ENCODE measurements at places on chromosomes 16 and 17.

DNA sequence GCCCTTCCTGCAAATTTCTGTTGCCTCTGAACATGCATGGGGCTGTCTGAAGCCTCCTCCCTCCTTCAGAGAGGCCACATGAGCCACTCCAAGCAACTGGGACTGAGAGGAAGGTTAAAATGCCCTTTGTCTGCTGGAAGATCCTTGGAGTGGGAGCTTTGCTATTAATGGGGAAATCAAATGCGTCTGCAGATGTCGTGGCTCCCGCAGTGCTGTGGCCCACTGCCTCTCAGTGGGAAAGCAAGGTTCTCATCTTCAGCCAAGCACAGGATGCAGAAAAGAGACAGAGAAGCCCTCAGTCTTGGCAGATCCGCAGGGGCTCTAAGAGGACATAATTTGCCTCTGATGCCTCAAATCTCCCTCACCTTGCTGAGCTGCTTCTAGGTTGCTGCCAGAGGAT lies 34.8 kb downstream of the PEMT start:
- DNase-seq, result no peak

DNA sequence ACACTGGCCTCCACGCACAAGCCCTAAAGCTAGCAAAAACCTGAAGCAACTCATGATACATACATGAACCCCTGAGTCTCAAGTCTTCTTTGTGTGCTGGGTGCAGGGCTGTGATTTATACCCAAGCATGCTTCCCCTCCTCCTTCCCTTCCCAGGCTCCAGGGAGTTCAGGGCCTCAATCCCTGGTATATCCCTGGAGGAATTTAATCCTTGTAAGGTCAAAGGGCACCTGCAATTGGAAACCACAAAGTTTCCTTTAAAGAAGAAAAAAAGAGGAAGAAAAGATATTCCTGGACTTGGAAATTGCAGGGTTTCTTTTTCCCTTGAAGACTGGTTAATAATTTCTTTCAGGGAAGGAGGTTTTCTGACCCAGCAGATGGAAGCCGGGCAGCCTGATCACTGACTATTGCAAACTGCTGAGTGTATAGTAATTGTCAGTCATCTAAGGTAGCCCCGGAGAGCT lies 182.3 kb downstream of the AATF start:
- DNase-seq, result no peak

DNA sequence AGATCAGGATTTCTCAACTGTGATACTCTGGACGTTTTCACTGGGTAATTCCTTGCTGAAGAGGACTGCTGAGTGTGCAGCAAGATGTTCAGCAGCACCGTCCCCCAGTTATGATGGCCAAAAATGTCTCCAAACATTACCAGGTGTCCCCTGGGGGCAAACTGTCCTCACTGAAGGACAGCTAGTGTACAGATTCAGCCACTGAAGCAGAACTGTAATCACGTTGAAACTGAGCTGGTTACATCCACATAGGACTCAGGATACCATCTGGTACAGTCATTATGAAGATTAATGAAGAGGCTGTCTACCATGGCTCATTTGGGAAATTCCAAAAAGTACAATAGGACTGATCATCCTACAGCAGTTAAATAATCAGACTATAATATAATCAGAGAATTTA lies 43.3 kb upstream of the GINS3 start:
- no peak for DNase-seq

DNA sequence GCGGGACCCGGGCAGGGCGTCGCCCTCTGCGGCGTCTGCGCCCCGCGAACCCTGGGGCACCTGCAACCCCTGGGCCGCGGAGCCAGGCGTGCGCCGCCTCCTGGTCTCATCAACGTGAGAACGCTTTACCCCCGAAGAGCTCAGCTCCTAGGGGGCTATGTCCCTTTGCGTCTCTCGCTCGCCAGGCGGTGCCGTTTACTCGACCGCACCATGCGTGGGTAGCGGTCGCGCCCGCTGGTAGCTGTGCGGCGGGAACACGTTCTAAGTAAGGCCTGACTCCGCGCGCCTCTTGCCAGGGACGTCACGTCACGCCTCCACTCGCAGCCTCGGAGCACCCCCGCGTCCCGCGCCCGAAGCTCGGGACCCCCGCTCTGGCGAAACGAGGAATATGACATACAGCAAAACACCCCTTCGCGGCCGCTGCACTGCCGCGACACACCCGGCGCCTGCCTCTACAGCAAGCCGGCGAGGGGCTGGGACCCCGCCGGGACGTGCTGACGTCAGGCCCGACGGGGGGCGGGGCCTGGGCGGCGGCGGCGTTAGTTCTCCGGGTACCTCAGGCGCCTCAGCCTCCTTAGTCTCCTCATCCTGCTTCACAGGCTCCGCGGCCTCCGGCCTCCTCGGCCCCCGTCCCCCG lies at the start of gene RAB11FIP3:
RAB11FIP3 (plus strand) TSS at position 568 of the 637 bp plus-strand sequence. CDS start 358 bp downstream, outside the sequence.
- peak; percentile 90 for DNase-seq

DNA sequence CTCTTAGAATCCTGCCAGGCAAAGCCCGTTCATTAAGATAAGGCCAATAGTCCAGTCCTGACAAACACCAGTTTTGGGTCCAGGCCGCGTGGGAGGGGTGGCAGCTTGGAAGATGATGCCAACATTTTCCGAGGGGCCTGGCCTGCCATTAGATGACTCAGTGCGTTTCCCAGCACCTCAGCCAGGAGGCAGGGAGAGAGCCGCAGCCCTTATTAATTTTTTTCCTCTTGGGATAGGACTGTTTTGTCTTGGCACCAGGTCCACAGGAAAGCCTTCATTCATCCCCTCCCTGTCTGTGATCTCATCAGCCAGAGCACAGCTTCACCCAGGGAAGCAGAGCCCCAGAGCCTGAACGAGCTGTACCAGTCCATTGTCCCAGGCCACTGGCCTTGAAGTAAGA lies 4.7 kb upstream of the NDEL1 start:
- DNase-seq, result no peak

DNA sequence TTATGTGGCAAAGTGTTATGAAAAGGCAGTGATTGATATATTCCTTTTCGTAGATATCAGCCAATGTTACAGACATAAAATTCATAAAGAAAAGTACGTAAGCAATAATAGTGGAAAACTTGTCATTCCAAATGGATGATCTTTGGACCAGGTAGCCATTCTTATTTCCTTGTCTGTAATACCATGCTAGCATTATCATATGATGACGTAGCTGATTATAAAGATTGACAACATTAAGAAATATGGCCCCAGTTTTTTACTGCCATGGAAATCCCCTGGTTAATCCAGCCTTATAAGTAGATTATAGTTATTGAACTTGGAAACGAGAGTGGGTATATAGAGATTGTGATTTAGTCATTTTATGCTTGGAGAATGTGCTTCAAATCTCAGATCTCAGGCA lies 8.8 kb downstream of the TANC2 start:
- DNase-seq, result no peak

DNA sequence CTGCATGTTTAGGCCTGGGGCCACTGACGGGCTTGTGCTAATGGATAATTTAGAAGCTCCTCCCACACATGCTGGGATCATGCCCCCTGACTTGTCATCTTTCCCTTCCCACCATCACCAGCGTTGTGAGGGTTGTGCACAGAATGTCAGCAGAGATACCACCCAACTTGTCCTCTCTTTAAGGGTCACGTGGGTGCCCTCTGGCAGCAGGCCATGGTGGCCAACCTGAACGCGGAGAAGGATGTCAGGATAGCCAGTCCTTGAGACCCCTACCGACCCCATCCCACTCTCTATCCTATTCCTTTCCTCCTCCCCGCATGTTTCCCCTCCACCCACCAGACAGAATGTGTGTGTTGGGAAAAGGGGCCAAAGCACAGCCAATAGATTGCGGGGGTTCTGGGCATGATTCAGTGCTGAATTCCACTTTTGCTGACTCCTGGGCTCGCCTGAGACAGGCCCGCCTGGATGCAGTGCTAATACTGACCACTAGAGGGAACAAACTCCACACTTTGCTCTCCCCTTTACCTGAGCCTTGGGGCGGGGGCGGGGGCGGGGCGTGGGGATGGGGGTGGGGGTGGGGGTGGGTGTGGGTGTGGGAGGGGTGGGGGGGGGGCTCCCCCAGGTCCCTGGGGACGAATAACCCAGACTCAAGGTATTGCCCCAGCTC lies at the start of gene GH2:
GH2 (minus strand) TSS at position 10 of the 667 bp plus-strand sequence. CDS start 143 bp downstream, outside the sequence.
- no peak for DNase-seq

DNA sequence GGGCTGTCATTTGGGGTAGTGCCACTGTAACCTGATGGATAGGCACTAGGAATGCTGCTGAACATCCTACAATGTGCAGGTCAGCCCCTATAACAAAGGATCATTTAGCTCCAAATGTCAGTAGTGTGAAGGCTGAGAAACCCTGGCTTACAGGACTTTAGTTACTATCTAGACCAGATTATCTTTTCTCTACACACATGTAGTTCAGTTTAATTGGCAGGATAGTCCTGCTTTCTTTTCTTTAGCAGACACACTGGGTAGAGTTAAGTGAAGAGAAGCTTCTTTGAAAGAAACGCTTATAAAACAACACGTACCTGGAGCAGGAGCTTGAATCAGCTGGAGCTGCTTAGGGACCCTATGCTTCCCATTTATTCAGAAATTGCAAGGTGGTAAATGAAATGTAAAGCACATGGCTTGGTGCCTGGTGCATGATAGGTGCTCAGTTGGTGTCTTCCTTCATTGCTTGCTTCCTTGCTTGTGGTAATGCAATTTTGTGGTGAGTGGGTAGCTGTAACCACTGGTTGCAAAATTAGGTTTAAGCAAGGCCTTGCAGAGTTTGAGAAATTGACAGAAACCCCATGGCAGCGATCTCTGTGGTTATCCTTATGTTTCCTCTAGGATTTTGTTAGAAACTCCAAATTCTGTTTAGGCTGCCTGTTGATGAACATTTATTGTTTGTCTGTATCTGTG lies 9.4 kb downstream of the METTL9 start:
- no peak for DNase-seq

GRCh38 chr16:62642677-62643076 lies 606.4 kb upstream of the CDH8 start:
- DNase-seq, result no peak

DNA sequence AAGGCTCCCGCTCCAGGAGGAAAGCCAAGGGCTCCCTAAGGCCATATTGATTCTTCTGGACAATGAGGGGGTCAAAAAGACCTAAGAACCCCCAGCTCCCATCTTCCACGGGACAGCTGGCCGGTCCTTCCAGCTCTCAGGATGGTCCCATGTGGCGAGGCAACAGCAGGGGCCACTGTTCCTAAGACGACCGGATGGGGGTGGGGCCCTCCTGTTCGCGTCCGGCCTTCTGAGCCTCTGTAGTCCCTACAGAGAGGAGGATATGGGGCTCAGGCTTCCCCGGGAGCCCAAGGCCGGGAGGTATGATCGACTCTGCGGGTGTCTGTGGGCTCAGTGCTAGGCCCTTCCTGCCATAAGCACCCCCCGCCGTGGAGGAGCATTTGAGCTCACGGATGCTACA lies 6.0 kb upstream of the DCXR start:
- no peak for DNase-seq

GRCh38 chr17:9162275-9162985 lies 141.1 kb downstream of the NTN1 start:
- DNase-seq, result no peak

GRCh38 chr17:63476459-63476853 lies 405 bp upstream of the ACE start:
- DNase-seq, result no peak

- DNase-seq, result no peak
Measured at GRCh38 chr17:58381124-58382035, 29.4 kb upstream of the SUPT4H1 start.

DNA sequence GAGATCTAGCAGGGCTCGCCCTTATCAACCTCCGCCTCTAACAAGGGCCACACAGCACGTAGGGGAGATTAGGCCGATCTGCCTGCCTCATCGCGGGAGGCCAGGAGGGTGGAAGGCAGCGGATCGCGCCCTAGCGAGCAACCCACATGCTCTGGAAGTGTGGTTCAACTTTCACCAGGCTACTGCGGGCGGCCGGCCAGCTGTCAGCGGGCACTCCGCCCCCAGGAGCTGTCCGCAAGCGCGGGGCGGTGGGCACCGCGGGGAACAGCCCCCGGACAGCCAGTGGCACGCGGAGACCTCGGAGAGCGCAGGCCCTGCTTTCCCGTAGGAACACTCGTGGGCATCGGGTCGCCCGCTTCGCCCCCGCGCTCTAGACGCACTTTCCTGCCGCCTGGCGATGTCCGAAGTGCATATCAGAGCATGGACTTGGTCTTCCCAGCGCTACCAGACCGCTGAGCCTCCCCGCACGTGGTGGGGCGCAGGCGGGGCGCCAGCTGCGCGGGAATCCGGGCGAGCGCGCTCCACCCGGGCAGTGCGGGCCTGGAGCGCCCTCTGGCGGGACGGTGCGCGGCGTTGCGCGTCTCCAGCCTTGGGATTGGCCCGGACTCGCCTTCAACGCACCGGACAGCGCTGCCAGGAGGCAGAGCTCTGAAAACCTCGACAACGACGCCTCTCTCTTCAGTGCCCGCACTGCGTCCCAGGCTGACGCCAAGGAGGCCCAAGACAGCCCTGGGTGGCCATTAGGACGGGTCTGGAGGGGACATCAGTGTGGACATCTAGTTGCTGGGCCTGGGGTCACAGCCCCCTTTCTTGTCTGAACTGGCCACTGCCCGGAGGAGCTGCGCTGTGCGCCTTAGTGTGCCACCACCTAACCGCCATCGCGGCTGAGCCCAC lies 3.6 kb upstream of the ZNHIT3 start:
- peak; percentile 75 for DNase-seq

- DNase-seq, result no peak
Measured at GRCh38 chr17:73875346-73875745, 231.1 kb upstream of the SDK2 start.

DNA sequence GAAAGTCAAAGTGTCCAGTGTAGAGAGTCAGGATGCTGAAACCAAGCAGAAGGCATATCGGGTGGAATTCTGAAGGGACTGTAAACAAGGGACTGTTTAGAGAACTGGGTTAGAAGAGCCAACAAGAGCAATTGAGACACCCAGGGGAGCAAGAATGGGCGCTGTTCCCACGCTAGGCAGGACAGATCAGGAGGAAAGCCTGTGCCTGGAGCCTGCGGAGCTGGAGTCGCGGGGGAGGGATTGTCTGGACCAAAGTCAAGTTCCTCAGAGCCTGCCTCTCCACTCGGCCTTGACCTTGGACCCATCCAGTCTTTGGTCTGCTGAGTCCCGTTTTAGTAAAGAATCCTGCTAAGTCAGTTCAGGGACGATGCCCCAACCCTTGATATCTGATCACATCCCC lies 14.7 kb upstream of the KLHL36 start:
- no peak for DNase-seq

DNA sequence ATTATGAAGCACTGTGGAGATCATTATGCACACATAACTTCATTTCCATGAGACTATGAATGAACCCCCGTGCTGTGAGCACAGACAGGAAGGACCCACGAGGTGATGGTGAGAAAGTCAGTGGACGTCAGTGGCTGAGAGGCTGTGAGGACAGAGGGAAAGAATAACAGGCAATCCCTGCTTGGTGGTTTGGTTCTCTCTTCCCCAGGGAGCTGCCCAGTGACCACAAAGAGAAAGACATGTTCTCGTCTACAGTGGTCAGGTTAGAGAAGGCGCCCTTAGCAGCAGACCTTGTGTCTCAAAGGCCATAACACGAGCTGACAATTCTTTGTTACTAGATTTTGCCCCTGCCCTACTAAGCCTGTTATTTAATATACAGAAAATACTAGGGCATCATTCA lies 609.2 kb downstream of the TOX3 start:
- no peak for DNase-seq

DNA sequence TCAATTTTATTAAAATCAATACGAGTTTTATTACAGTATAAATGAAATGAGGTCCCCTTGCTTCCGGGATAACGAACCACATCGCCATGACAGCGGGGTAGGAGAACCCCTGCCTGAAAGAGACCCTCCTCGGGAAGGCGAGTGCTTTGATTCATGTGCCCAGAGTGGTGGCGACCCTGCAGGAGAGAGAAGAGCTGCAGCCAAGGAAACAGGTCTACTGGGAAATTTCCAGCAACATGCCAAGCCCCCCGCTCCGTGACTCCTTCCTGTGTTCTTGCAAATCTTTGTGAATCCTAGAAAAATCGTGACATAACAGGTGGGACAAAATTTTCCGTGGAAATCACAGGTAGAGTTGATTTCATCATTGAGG lies 162.5 kb downstream of the WSCD1 start:
- no peak for DNase-seq
